Fibroblast of villous mesenchyme (primary cell): ENCODE measurements at places on chromosomes 6 and 20. TPM values are rescaled to one million over a fixed set of nuclear protein-coding genes. Genes with fewer than 3 reads are reported as not detected.

The STX11 gene
- total RNA-seq, result 0.97 and 2.2 TPM in 2 replicates

The OR12D3 gene
- not detected in 2 replicates for total RNA-seq

The ZBP1 gene
- total RNA-seq, result not detected in 2 replicates

The OXT gene
- not detected in 2 replicates for total RNA-seq

The OR2J3 gene
- under 0.01 TPM in 1 of 2 replicates, not detected in the other for total RNA-seq

The PRSS35 gene
- 5.2 and 15.1 TPM in 2 replicates for total RNA-seq

The PPIL6 gene
- total RNA-seq, result 0.97 and 1.7 TPM in 2 replicates

The C6orf58 gene
- not detected in 2 replicates for total RNA-seq

DNA sequence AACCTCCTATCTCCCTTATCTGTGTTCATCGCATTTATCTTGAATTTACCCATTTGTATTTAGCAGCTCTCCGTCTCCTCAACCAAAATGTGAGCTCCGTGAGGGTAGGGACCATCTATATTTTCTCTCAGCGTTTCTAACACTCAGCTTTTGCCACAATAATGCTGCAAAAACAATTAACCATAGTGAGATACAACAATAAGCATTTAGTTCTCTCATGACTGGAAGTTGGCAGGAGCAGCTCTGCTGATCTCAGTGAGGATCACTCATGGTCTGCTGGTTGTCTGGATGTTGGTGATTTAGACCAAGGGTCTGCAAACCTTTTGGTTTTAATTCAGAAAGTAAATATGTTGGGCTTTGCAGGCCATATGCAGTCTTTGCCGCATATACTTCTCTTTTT lies 394.8 kb upstream of the RNF217 start:
- no peak for DNase-seq

DNA sequence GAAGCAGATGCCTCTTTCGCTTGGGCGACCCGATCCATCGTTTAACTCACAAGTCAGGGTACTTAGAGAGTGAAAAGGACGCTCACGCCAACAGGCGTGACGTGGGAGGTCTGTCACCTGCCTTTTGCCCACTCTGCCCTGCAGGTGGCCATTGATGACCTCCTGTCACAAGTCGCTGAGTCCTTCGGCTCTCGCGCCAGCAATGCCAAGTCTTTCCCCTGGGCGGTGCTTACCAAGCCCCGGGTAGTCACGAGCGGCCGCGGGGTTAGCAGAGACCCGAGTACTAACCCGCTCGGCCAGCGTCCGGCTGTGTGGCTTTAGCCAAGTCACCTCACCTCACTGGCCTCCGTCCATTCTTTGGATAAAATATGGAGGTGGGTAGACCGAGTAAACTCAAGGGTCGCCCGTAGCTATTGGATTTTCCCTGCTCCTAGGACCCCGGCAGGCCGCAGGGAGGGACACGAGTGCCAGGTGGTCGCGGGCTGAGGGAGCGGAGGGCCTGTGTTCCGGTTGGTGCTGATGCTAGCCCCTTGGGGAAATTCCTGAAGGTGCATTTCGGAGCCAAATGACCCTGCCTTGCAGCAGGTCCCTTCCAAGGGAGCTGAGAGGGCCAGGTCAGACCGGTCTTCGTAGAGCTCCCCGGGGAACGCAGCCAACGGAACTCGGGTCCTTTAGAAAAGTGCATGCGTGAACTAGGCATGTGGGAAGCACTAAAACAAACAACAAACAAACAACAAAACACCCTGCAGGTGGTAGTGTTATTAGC lies 668 bp downstream of the PKIB start:
- DNase-seq, result no peak

DNA sequence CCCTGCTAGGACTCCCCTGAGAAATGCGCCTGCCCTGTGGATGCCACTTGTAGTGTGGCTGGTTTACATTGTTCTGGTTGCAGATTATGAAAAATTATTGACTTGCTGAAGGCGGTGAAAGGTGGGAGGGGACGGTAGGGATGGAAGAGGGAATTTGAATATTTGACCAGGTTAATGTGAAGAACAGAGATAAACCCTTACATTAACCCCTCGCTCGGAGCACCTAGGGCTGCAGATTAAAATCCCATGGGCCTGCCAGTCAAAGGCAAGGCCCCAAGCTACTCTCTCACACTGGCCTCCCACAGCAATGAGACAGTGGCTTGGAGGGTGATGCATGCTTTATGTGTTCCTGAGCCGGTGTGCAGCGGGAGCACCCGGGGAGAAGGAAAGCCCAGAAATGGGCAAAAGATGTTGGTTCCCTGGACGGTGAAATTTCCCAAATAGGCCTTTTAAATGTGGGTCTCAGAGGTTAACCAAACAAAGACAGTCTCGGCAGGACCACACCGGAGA lies 2.5 kb downstream of the FOXF2 start:
- DNase-seq, result no peak

DNA sequence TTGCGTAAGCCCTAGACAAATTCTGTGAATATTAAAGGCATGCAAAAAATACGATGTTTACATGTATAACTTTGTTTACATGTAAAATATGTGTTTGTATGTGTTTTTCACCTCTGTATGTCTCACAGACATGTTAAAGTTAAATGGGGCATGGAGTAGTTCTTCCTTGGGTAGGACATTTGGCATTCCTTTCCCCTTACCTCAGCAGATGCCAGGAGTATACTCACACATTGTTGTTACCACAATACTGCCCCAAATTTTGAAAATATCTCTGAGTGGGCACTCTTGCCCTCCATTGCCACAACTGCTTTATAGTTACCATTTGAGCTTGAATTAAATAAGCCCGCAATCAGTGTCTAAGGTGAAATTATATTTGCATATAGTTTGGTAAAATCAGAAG lies 147.5 kb downstream of the MYO6 start:
- no peak for DNase-seq

DNA sequence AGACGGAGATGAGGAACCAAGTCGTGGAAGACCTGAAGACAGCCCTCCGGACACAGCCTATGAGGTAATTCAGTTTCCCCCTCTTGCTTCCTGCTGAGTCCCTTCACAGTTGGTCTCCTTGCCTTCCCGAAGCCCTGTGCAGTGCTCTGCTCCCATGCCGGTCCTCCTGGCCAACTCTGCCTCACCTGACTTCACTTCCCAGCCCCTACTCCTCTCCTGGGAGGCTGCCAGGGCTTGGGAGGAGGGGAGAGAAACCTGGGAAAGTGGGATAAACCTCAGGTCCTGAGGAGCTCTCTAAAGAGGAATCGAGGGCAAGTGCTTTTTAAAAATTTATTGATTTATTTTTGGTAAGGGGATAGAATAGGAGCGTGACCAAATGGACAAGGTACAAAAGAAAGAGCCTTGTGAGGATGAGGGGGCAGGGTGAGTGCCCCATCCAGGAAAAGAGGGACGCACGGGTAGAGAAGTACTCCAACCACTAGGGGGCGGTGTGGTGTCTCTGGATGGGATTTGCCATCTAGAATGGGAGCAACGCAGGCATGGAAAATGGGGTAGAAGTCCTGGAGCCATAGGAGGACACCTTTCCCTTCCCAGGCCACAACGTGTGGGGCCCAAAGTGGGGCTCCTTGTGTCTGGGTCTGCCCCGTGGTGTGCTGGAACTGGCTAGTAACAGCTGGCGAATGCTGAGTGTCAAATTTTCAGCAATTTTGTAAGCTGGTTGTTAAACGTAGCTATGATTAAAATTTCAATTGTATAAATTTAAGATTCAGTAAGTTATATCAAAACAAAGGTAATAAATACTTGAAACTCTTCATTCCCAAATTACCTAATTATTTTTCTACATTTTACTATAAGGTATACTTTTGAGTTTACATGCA lies 69.0 kb downstream of the MOCS1 start:
- DNase-seq, result peak; percentile 69

- no peak for DNase-seq
Measured at GRCh38 chr6:167351656-167352345, 26.9 kb downstream of the TTLL2 start.

- no peak for DNase-seq
Measured at GRCh38 chr6:15255909-15256395, 10.1 kb downstream of the JARID2 start.

- DNase-seq, result no peak
Measured at GRCh38 chr20:32497589-32498224, 87.4 kb downstream of the NOL4L start.

GRCh38 chr6:41735427-41736185 lies at the start of gene TFEB:
Gene TFEB, minus strand, starts transcription at chr6:41735608. Its CDS starts 44,395 bp downstream, at chr6:41691213.
- DNase-seq, result peak; percentile 90

DNA sequence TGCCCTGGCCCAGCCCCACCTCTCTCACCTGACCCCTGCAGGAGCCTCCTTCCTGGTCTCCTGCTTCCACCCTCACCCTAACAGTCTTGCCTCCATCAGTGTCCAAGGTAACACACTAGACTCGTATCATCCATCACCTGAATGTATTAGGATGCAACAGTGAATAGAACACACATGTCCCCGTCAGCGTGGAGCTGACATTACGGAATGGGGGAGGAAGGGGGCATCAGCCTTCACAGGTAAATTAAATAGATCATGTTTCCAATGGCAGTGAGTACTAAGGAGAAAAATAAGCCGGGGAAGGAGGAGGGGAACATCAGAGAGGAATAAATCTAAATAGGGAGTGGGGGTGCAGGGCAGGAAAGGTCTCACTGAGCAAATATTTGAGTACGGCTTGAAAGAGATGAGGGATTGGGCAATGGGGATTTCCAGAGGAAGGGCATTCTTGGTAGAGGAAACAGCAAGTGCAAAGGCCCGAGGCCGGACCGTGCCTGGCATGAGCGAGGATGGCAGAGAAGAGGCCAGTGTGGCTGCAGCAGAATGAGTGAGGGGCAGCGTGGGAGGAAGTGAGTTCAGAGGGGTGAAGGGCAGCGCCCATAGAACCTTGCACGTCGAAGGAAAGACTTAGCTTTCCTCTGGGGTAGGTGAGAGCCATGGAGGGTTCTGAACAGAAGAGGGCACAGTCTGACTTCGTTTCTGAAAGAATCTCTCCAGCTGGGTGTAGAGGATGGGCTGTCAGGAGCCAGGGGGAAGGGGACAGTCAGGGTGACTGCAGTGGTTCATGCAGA lies 110.1 kb upstream of the PTPN1 start:
- no peak for DNase-seq
